ENCODE measurements at places on chromosomes 7 and 10.

- no peak for DNase-seq
Observed at GRCh38 chr7:112646783-112647182, 143.4 kb downstream of the TMEM168 start.

DNA sequence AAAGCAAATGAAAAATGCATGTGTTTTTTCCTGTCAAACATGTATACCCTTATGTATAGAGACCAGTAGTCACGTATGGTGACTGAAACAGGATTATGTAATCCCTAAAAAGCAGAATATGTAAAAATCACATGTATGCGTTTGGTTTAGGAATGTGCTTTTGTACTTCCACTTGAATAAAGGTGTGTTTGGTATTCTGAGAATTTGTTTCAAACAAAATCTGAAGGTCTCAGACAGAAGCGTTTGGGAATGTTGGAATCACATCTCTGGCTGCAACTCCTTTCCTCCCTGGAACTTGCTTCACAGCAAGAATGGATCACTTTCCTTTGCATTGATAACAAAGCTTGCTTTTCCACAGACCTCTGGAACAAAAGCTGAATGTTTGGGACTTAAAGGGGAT, 17.8 kb downstream of the ZNF655 start:
- no peak for DNase-seq

GRCh38 chr7:107322015-107322414, 147.8 kb upstream of the GPR22 start:
- no peak for DNase-seq

GRCh38 chr7:88597941-88598425, 161.5 kb upstream of the ZNF804B start:
- no peak for DNase-seq
